ENCODE measurements at places on chromosomes 5 and 9.

GRCh38 chr5:115815693-115816225, 700 bp downstream of the CDO1 start:
- DNase-seq, result no peak

DNA sequence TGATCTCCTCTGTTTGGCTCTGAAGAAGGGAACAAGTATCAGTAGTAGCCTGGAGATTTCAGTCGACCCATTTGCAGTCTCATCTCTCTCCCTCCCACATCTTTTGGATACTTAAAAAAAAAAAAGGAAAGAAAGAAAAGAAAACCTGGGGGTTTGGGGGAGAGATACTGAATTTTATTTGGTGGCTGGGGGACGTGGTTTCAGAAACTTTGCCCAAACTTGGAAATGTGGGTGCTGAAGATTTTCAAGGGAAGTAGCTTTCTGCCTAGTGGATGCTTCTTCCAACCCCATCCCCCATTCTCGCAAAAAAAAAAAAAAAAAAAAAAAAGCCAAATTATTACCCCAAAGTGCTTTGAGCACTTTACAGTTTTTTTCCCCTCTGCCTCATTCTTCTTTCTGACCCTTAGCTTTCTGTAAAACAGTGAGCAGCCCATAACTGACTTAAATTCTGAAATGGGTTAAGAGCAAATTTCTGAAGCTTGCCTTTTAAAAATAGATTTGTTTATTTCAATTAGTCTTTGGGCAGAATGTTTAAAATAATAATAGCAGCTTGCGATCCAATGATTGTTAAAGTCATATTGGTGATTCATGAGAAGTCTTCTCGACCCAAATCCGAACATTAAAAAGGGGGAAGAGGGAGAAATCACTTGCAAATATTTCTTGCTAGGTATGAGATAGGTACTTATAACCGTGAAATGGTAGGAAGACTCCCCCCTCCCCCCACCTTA, 894 bp downstream of the FST start:
- no peak for DNase-seq

- DNase-seq, result no peak
These were observed 3.2 kb upstream of the STPG3 start for GRCh38 chr9:137247916-137248175.

GRCh38 chr9:96173640-96174039, 128.3 kb downstream of the HSD17B3 start:
- no peak for DNase-seq

DNA sequence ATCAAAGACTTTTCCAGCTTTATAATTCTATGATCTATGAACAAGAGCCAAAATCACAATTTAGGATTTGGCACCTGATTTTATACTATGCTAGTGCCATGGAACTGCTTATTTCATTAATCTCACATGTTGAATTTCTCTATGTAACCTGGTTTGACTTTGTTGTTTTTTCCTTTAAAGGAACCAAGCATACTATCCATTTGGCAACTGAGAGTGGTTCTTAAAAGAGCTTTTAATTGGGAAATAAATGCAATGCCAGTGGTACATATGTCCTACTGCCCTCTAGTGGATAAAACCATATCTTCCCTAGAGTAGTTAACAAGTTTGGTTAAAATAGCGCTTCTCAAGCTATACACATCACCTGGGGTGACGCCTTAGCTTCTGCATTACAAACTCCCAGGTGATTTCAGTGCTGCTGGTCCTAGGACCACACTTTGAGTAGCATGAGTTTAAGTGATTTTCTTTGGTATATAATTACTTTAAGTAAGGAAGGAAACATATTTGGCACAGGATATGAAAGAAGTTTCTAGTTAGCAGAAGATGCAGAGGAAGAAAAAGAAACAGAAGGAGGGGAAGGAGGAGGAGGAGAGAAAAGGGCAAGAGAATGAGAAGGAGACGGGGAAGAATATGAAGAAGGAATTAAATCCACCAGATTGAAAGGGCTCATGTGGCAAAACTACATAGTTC, 56.8 kb downstream of the FGF10 start:
- DNase-seq, result no peak

- DNase-seq, result no peak
These were observed 5.4 kb downstream of the CA9 start for GRCh38 chr9:35679091-35679490.

GRCh38 chr5:94694671-94695070, 76.2 kb downstream of the SLF1 start:
- no peak for DNase-seq

DNA sequence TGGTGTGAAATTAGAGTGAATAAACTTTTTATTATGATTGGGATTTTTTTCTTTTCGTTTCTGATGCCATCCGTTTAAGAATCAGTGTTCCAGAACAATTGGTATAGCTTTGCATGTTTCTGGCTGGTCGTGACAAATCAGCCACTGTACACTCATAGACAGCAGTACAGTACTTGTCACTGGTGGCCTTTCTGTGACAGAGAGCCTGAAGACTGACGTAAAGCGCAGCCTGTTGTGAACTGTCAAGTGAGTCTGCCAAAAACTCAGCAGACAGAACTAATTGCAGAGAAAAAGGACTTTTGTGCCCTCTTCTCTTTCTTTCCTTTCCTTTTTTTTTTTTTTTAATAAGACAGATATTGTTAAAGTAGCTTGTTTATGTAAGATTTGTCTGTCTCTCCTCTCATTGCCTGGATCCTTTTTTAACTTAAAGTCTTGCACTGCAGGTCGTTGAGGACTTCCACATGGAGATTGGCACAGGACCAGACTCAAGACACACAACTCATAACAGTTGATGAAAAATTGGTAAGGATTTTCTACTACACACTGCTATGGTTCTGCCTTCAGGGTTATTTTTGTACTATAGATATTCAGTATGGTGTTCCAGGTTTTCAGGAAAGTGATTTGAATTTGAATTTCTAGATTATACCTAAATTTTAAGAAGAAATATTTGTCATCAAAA, 42.7 kb downstream of the NDUFS4 start:
- no peak for DNase-seq

DNA sequence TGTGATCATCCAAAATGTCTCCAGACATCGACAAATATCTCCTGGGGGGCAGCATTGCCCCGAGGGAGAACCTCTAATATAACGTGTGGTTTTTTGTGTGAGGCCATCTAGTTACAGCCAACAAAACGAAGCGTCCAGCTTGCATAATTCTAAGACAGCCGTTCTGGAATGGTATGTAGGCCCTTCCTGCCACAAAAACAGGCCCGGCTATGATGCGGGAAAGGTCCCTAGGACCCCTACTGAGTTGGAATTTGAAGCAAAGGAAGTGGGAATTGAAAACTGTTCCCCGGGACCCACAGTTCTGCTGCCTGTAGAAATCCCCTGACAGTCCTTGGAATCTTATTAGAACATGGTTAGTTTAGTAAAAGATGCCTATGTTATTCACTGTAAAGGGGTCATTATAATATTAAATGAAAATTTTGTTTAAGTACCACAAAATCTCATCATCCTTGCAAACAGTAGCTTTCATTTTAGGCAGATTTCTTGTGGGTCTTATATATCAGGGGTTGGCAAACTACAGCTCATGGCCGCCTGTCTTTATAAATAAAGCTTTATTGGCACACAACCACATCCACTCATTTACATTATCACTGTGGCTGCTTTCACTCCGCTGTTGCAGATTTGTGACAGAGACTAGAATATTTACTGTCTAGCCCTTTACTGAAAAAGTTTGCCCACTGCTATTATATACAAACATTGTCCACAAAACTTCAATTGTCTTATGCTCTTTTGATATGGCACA, 70.7 kb downstream of the MSX2 start:
- DNase-seq, result no peak

GRCh38 chr9:75540185-75540584, 350.3 kb upstream of the PCSK5 start:
- DNase-seq, result no peak

- DNase-seq, result no peak
These were observed 1.9 kb upstream of the GM2A start for GRCh38 chr5:151251001-151251551.

GRCh38 chr9:100071271-100071670, 27.5 kb downstream of the ERP44 start:
- no peak for DNase-seq

DNA sequence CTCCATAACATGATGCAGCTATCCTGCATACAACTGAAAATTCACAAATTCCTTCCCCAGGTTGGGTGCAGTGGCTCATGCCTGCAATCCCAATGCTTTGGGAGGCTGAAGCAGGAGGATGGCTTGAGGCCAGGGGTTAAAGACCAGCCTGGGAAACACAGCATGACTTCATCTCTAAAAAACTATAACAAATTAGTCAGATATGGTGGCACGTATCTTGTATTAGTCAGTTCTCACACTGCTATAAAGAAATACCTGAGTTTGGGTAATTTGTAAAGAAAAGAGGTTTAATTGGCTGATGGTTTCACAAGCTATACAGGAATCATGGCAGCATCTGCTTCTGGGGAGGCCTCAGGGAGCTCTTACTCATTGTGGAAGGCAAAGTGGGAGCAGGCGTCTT, 56.4 kb upstream of the DAPK1 start:
- no peak for DNase-seq

GRCh38 chr9:117523531-117524153, 108.8 kb upstream of the ASTN2 start:
- DNase-seq, result no peak

DNA sequence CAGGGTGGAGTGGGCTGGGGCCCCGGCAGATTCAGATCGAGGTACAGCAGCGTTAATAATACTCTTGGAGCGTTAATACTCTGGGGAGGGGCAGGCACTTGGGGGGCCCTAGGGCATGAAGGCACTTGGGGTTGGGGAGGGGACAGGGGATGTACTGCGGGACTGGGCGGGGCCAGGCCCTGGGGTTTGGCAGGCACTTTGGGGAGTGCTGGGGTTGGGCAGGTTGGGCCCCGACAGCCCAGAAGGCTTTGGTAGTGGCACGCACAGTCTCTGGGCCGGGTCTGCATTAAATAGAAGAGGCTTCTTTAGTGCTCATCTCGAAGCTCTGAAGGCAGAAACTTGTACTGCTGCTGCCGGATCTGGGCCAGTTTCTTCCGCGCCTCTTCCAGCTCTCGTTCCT, 7.8 kb upstream of the TPM2 start:
- DNase-seq, result no peak

GRCh38 chr5:99122976-99123375, 194.2 kb upstream of the CHD1 start:
- no peak for DNase-seq

- no peak for DNase-seq
These were observed 55.1 kb downstream of the RETREG1 start for GRCh38 chr5:16561660-16562059.

GRCh38 chr9:122336866-122337555, 33.8 kb upstream of the PTGS1 start:
- DNase-seq, result no peak

DNA sequence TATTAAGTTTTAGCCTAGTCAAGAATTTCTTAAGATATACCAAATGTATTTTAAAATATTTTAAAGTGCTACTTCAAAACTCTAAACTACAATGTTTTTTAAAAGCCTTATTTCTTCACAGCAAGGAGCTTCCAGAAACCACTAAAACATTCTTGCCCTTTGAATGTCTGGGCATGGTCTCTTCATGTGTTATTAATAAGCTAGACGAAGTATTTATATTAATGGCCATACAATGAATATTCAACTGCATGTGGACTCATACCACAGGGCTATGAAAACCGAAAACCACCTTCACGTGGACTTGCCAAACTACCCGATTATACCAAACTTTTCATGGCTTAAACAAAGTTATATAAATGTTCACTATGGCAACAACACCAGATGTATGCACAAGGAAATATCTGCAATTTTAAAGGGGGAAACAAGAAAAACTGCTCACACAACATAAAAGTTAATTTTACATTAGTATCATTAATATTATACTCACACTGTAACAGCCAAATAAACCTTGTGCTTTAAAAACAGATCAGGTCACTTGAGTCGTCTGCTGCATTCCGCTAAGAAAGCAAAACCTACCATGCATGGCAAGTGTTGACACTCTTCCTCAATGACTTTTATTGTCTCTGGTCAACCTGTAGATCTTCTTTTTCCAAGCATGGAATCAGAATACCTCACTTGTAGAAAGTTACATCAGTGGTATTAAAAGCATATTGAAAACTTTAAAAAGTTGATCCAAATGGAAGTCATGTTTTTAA, 246.3 kb downstream of the BNC2 start:
- DNase-seq, result no peak

GRCh38 chr9:249025-249424, 34.4 kb downstream of the DOCK8 start:
- no peak for DNase-seq

GRCh38 chr9:90702441-90702955, 59.9 kb upstream of the DIRAS2 start:
- DNase-seq, result no peak

DNA sequence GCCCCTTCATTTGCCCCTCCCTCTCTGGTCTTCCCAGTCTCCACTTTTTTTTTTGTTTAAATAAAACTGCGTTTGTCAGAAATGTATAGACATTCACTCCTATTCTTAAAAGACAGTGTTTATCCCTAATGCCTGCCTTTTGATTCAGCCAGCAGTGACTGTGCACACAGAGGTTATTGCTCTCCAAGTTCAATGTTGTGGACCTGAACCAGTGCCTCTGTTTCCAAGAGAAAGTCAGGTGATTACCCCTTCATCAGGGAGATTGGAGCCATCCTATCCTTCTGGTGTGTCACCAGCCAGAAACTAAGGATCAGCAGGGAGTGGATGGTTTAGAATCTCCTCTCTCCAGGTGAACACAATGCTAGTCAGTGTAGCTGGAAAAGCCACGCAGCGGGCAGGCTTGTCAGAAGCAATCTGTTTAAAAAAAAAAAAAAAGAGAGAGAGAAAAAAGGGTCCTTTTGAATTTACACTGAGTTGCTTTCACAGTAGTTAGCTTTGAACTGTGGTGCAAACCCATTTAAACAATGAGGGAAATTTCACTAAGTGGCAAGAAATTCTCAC, 167.5 kb upstream of the DMRT1 start:
- DNase-seq, result no peak

DNA sequence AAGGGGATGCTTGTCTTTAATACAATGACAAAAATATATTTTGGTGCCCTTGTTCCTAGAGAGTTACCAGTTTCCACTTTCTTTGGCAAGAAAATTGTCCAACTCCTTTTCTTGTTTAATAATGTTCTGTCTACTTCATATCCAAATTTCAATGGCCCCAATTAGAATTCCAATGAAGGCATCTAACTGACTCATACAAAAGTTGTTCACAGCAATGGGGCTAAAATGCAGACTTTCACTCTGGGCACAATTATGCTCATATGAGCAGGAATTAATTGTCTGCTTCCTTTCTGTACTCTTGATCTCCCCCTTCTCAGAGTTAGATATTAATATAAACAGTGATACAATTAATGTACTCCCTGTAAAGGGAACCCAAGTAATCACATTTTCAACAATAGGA, 42.1 kb upstream of the ZNF622 start:
- no peak for DNase-seq

GRCh38 chr9:108093773-108094675, 604.5 kb upstream of the KLF4 start:
- DNase-seq, result no peak

GRCh38 chr5:166962461-166962860, 1329.0 kb upstream of the WWC1 start:
- DNase-seq, result no peak

DNA sequence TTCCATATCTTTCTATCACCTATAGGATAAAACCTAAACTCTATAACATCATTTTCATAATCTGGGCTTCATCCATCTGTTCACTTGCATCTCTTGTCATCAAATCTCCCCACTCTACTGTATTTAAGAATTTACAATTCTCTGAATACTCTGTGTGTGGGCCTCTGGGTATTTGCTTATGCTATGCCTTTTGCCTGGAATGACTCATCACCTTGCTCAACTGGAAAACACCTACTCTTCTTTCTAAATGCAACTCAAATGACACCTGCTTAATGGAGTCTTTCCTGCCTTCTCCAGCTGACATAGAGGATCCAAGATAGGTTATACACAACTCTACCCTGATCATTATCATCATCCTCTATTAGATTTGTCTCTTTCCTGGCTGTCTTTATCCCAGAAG, 421.7 kb downstream of the SPATA31D1 start:
- no peak for DNase-seq

All from stimulated activated CD8-positive, alpha-beta memory T cell treated with anti-CD3 and anti-CD28 coated beads, Interleukin-7, amount 100 ng/mL, for 1 hour (primary cell).